ENCODE measurements at places on chromosomes 1 and 21.

DNA sequence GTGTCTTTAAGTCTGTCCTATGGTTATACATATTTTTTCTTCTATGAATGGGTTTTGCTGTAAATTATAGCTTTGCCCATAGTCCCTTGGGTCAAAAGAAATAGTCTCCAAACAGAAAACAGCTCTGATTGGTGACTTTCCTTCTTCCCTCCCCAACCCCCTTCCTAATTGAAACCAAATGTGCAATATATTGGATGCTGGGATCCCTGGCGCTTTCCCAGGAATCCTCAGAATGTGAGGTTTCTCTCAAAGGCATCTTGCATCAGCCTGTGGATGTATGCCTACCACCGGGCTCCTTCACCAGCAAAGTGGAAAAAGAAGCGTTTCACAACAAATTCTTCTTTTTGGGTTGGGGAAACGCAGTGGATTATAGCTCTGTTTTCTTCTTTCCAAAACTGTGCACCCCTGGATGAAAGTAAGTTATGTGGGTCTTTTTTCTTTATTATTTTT lies at the start of gene DDR2:
Gene DDR2 (plus strand): TSS at position 248 of the 450 bp plus-strand sequence. CDS start 86,600 bp downstream, outside the sequence.
- H3K27me3 ChIP-seq: no peaks in the 10 kb centered on the region
- H3K36me3 ChIP-seq: no peaks in the 10 kb centered on the region
- peaks cover 3% of the 10 kb centered on the region for H3K4me1 ChIP-seq
- peak within 1 kb of the TSS; percentile 58 for H3K4me3 ChIP-seq
- H3K27ac ChIP-seq: peak within 1 kb of the TSS; percentile 92
- peak; percentile 27 for DNase-seq

DNA sequence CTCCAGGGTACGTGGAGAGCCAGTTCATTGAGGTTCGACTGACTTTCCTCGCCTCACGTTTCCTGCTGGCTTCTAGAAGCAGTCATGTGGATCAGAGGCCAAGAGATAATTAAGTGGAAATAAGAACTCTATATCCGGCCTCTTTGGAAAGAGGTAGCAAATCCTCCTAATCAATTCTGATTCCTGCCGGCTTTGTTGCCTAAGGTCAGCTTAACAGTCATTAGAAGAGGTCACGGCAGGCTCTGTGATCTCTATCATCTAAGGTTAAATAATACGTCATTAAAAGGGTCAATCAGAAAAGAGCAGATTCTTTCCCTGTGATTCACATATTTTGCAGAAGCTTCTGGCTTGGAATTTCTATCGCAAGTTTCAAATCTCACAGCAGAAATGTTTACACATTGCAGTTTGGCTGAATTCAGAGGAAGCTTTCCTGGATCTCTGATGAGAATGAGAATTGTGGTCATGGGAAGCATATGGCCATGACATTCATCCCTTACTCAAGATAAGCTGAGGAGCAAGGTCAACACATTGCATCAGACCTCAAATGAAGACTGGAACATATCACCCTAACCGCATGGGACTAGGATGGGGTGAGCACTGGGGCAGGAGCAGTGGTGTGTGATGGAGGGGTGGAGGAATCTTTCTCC lies 189.4 kb downstream of the PBX1 start:
- H3K4me3 ChIP-seq: no peak overlapping the region
- peaks cover under 1% of the 10 kb centered on the region for H3K4me1 ChIP-seq
- H3K27me3 ChIP-seq: no peaks in the 10 kb centered on the region
- H3K27ac ChIP-seq: peak overlapping the region; percentile 58
- no peak for DNase-seq

GRCh38 chr21:28256420-28256831 lies 736.3 kb downstream of the LTN1 start:
- H3K27ac ChIP-seq: no peak overlapping the region
- no peaks in the 10 kb centered on the region for H3K36me3 ChIP-seq

GRCh38 chr1:178733972-178734371 lies 8.9 kb downstream of the RALGPS2 start:
- no peak overlapping the region for H3K27ac ChIP-seq
- H3K27me3 ChIP-seq: no peaks in the 10 kb centered on the region
- no peak overlapping the region for H3K4me3 ChIP-seq
- no peak for DNase-seq

DNA sequence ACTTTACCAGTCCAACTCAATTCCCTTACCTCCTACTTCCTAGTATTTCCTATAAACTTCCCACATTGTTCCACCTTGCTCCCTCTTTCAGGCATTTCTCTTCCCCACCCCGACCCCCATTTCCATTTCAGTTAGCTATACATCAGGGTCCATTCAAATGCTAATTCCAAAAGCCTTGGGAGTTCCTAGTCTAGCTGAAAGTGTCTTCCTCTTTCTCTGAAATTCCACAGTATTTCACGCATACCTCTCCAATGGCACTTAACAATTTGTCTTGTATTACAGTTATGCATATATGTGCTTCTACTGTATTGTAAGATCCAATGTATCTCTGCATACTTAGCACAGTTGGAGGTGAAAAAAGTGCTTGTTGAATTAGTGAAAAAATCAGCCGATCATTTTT lies 94.9 kb downstream of the ZNF644 start:
- no peaks in the 10 kb centered on the region for H3K36me3 ChIP-seq
- no peaks in the 10 kb centered on the region for H3K27me3 ChIP-seq
- no peaks in the 10 kb centered on the region for H3K4me1 ChIP-seq
- H3K27ac ChIP-seq: no peak overlapping the region
- DNase-seq: no peak
- H3K4me3 ChIP-seq: no peak overlapping the region

GRCh38 chr1:181257117-181257516 lies 168.6 kb downstream of the IER5 start:
- DNase-seq: no peak
- no peaks in the 10 kb centered on the region for H3K36me3 ChIP-seq
- H3K4me1 ChIP-seq: peaks cover 5% of the 10 kb centered on the region
- H3K27ac ChIP-seq: no peak overlapping the region

DNA sequence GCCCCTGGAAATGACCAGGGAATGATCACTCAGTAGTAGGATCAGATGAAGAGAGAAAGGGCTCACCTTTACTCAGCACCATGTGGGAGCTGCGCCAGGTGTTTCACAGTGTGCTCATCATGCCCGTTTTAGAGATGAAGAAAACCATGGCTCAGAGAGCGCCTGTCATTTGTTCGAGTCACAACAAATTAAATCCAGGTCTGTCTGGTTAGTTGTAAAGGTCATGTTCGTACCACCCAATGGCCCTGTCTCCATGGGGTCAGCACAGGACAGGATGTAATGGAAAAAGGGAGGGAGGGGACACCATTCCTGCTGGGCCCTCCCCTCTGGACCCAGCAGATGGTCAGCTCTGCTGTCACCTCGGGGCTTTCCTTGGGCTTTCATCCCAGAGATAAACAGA lies 15.2 kb downstream of the KIRREL1 start:
- no peaks in the 10 kb centered on the region for H3K27me3 ChIP-seq
- H3K4me3 ChIP-seq: no peak overlapping the region
- H3K36me3 ChIP-seq: peaks cover 3% of the 10 kb centered on the region
- no peak for DNase-seq
- peaks cover 69% of the 10 kb centered on the region for H3K4me1 ChIP-seq

GRCh38 chr1:24276791-24277190 lies 42.4 kb upstream of the GRHL3 start:
- H3K27me3 ChIP-seq: peaks cover 2% of the 10 kb centered on the region
- H3K36me3 ChIP-seq: no peaks in the 10 kb centered on the region
- H3K27ac ChIP-seq: no peak overlapping the region
- H3K4me1 ChIP-seq: peaks cover 7% of the 10 kb centered on the region

Data from spinal cord (tissue), 10 donors.